ENCODE measurements at places on chromosomes 6 and 20.

- DNase-seq, result no peak
Measured at GRCh38 chr6:44016131-44016870, 111.0 kb downstream of the MRPL14 start.

DNA sequence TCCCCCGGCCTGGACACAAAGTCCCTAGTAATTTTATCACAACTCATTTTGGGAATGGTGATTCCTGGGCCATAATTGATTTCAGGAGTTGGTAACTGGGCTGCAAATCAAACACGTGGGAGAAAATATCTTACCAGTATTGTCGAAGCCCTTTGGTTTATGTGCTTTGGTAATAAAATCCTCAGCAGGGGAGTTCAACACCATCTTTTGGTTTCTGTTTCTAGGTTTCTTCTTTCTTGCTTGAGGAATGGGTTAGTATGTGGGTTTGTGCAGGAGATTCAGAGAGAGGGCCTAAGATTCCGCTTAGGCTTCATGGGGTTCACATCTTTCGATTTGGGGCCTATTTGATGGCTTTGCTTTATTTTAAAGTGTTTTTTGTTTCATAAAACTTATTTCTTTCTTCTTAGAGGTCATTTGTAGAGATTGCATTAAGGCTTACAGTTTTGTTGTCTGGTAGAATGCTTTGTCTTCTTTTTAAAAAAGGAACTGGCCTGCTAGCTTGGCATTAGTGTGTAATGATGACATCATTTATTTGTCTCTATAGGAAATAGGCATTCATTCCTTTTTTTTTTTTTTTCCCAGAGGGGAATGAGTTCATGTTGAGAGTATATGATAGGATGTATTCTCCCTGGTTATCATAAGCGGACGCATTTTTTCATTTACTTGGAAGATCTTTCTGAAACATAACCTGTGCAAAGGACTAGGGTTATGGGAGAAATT is 45.8 kb downstream of the CYP24A1 start:
- DNase-seq, result no peak

GRCh38 chr6:93393554-93394074 is 25.7 kb downstream of the EPHA7 start:
- DNase-seq, result no peak

DNA sequence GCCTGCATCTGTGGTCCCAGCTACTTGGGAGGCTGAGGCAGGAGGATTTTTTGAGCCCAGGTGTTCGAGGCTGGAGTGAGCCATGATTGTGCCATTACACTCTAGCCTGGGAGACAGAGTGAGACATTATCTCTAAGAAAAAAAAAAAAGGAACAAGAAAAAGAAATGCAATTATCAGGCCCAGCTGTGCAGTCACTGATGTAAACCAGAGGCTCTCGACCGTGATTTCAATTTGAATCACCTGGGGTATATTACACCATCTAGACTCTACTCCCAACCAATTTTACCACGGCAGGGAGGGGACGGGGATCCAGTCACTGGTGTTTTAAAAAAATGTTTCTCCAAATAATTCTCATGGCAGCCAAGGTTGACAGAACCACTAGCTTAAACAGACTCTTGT is 48.8 kb upstream of the NKX2-2 start:
- no peak for DNase-seq

- no peak for DNase-seq
Measured at GRCh38 chr6:150672800-150673199, 73.1 kb downstream of the PLEKHG1 start.

DNA sequence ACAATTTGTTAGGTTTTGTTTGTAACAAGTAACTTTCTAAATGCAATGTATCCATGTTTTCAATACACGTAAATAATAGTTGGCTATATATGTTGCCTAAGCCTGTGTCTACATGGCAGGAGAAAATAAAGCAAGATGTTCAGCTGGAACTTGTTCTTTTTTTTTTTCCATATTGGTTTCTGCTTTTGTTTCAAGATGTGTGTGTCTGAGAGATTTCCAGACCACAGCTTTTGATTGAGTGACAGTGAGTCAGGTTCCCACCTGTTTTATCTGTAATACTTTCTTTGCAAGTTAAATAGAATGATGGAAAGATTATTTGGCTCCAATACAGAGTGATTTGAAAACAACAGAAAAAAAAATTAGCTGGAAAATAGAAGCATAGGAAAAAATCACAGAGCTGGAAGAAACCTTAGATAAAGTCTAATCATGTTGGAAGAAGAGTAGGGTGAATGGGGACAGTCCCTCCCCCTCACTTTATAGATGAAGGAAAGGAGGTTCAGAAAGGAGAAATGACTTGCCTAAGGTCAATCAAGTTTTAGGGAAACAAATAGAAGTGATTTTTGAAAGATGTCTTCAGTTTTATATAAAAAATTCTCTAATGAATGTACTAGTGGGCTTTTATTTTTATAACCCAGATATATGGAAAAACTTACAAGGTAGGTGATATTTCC is 150.9 kb upstream of the STMND1 start:
- DNase-seq, result no peak

DNA sequence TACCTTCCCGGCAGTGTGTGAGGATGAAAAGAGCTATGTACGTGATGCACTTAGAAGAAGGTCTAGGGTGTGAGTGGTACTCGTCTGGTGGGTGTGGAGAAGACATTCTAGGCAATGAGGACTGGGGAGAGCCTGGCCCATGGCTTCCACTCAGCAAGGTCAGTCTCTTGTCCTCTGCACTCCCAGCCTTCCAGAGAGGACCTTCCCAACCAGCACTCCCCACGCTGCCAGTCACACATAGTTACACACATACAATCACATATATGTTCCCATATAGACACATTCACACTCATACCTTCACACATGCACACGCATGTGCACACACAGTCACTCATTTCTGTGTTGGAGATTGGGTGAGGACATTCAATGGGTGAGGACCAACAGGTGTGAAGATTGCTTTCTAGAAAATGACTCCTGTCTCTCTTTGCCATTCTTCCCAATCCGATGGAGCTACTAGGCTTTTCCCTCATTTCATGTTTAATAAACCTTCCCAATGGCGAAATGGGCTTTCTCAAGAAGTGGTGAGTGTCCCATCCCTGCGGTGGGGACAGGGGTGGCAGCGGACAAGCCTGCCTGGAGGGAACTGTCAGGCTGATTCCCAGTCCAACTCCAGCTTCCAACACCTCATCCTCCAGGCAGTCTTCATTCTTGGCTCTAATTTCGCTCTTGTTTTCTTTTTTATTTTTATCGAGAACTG is 30.4 kb downstream of the SRSF3 start:
- DNase-seq, result no peak

DNA sequence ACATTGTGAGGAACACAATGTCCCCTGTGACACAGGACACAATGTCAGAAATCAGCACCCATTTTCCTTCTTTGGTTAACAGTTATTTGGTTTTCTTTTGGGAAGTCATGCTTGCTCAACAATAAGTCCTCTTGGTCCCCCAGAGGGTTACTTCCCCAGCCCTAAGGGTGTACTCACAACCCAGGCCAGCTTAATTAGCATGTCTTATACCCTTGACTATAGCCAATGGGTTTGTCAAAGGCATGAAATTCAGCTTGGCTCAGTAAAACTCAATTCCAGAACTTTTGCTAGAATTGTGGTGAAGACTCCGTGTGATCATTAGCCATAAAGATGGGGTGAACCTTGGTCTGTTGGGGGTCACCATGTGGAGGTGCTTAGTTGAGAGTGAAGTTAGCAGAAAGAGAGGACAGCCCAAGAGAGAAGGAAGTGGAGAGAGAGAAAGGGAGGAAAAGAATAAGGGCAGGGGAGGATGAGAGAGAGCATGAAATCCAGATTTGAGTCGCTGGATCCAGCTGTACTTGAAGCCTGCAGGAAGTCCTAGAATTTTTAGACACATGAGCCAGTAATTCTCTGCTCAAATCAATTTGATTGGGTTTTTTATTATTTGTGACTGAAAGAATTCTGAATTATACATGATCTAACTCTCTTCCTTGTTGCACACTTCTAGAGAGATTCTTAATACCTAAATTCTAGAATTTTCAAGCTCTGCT is 321.3 kb upstream of the JAG1 start:
- no peak for DNase-seq

- no peak for DNase-seq
Measured at GRCh38 chr6:50780382-50780781, 38.3 kb upstream of the TFAP2B start.

DNA sequence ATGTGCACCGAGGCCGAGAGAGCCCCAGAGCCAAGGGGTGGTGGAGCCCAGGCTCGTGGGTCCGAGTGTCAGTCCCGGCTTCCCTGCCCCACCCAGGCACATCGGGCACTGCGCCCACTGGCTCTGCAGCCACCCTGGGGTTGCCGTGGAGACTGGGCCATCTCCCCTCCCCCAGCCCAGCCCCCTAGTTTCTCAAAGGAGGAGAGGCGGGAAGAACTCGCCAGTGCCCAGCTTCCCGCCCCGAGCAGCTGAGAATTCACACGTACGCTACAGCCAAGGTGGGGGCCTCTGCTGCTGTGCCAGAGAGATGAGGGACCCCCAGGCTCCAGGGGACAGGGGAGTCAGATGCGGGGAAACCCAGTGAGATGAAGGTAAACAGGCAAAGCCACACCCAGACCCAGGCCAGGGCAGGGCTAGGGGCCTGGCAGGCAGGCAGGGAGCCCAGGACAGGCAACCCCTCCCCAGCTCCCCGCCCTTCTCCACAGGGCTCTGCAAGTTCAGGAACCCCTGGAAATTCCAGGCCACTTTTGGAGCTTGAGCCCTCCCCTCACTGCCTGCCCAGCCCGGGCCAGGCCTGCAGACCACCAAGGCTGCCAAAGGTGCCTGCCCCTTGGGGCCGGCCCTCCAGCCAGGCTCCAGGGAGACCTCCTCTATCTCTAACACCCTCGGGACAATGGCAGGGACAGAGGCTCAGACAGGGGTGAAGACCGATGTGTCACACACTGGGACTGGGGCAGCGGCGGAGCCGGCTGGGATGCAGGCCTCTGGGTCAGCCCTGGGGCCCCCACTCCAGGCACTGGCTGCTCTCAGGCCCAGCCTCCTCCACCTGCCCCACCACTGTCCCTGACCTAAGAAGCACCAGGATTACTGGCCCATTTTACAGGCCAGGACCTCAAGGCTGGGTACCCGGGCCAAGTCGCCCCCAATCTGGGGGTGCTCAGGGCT is 6.0 kb downstream of the LAMA5 start:
- DNase-seq, result no peak

- no peak for DNase-seq
Measured at GRCh38 chr20:41350408-41350962, 9.9 kb downstream of the LPIN3 start.

GRCh38 chr6:98203170-98203806 is 631.1 kb upstream of the POU3F2 start:
- peak; percentile 22 for DNase-seq

- DNase-seq, result no peak
Measured at GRCh38 chr6:107604549-107604948, 114.6 kb downstream of the SOBP start.

- no peak for DNase-seq
Measured at GRCh38 chr6:170162775-170163404, 128.0 kb downstream of the DLL1 start.

GRCh38 chr6:110816677-110817076 is 1.4 kb upstream of the CDK19 start:
- DNase-seq, result no peak

DNA sequence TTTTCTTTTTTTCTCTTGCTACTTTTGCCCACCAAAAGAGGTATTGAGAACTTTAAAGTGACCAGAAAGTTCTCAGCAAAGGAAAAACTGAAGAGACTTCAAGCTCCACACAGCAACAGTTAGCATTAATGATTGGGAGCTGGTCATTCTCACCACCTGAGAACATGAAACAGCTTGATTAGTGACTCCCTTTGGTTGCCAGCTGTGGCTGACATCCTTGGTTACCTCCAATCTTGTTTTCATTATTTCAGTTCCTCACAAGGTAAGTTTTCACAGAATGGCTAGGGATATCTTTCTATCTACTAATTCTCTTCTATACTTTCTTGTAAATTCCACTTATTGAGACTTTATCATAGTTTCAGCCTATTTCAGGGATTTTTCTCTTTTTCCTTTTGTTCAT is 427.9 kb downstream of the QKI start:
- DNase-seq, result no peak

GRCh38 chr6:48809245-48809644 is 653.8 kb downstream of the MMUT start:
- DNase-seq, result no peak

GRCh38 chr6:40922281-40922680 is 116.7 kb downstream of the UNC5CL start:
- DNase-seq, result peak; percentile 11

- no peak for DNase-seq
Measured at GRCh38 chr6:104017410-104018381, 842.0 kb downstream of the HACE1 start.

- no peak for DNase-seq
Measured at GRCh38 chr6:146805546-146806325, 207.0 kb downstream of the ADGB start.

DNA sequence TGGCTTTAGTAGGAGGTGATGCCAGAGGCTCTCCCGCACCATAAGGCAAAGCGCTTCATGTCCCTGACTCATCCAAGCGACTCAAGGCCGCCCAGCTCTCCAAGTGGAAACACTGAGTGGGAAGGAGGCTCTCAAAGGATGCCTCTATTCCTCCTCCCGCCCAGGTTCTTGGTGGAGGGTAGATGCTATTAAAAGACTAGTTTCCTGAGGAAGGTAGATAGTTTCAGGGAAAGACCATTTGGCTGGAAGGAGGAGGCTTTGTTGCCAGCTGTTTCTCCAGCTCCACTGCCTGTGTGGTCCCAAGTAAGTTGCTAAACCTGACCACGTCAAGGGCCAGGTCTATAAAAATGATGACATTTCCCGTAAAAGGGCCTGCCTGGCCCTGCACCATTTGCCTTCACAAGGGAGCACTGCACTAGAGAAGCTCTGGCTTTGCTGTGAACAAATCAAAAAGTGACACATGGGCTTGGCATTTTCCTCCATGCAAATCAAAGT is 48.2 kb downstream of the GMDS start:
- DNase-seq, result peak; percentile 55

DNA sequence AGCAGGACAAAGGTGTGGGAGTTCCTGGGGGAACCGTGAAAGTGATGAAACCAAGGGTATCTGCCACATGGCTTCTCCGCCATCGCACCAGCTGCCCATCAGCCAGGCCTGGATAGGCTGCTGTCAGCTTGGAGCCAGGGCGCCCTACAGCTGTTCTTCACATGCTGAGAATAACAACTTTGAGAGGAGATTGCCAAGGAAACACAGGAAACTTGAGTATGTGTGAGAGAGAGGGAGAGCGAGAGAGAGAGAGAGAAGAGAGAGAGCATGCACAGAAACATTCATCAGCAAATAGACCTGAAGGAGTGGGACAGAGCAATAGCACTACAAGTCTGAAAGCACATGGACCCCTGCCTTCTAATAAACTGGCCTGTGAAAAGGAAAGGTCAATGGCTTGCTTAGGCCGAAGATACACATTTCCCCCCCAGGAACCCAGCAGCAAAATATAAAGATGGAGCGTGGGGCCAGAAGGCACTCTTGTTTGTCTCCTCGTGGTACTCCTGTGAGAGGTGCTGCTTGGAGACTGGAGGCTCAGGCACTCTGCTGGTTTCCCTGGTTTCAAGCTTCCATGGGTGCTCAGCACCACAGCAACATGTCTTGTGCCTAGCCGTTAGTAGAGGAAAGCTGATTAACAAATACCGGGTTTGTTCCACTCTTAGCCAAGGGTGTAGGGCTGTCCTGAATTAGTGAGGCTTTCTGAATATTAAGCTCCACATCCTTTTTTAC is 53.0 kb downstream of the SNAP25 start:
- DNase-seq, result peak; percentile 22
